NAMALWA (cell line): ENCODE measurements at places on chromosomes 5 and 9.

- DNase-seq, result no peak
Observed at GRCh38 chr5:168339109-168339771, 47.8 kb downstream of the WWC1 start.

DNA sequence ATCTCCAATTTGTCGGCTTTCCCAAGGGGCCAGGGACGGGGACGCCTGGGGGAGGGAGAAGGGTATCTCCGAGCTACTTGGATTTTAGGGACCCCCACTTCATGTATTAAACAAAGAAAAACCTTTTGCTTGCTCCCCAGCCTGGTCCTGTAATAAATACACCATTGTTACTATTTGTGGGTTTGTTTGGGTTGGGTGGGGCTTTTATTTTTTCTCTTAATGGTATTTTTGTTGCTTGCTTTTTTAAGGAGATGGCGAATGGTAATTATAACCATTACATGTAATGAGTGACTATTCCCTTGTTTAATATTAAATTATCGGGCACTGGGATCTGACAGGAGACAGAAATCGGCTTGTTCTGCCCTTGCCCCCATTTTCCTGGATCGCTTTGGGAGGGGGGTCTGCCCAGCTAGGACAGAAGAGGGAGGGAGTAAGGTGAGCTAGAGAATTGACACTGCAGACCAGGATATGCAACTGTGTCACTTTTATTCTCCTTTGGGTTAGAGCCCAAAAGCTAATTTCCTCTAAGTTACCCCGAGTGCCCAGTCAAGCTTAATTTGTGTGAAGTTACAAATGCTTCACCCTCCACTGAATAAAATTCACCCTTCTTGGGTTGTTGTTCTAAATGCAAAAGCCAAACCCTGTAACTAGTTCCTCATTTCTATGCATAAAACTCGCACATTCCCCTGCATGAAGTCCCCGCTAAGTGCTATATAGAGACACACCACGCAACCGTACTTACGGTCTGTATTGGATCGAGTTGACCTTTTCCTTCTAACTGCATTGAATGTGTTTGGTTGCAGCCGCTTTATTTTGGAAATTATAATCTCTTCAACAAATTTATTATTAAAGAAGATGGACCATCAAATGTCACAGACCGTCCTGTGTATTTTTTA is 1.6 kb upstream of the ZNF608 start:
- peak; percentile 94 for DNase-seq

DNA sequence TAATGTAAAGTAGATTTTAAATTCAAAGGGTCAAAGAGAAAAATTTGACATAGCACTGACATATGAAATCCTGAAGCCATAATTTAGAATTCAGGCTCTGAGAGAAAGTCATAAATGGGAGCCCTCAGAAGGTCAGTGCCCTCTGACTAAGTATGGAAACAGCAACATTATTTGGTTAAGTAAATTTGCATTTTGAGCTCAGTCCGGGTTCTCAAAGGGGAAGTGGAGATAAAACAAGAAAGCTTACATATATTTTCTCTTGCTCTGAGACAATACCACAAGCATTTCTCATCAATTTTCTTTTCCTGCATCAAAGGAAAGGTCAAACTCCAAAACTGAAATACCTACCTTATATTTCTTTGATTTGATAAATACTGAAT is 348.0 kb downstream of the SEMA5A start:
- peak; percentile 24 for DNase-seq

- DNase-seq, result peak; percentile 19
Observed at GRCh38 chr9:136512651-136513071, 29.8 kb upstream of the SEC16A start.

DNA sequence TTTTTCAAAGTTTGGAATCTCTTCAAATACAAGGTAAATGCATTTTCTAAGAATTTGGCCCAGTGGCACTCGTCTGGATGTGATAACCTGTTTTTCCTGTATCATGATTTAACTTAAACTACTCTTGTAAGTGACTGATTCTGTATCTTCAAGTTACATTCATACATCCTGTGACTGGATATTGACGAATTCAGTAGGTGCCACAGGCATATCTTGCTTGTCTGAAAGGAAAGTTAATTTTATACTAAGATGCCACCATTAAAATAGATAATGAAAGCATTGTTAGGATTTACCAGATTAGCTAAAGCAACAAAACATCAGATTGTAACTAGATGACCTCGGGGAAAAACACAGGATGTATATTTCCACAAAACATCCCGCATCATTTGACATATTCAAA is 175.3 kb upstream of the ZNF608 start:
- DNase-seq, result no peak

GRCh38 chr9:14978022-14979000 is 68.1 kb upstream of the FREM1 start:
- DNase-seq, result no peak

- DNase-seq, result no peak
Observed at GRCh38 chr5:81558188-81558587, 164.3 kb upstream of the ACOT12 start.

DNA sequence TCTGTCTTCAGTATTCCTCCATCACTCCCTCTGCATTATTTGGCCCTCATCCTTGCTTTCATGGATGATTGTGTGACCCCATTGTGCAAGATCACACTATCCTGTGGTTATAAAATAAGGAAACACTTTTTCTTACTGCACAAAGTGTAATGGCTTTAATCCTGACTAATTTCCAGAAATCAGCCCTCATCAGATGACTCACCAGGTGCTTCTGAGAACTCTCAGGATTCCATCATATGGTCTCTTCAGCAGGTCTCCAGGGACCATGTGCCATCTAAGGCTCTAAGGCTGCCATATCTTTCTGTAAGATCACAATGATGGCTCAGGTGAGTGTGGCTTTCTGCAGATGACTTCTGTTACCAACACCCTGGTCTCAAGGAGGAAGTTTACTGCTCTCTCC is 27.3 kb upstream of the FER start:
- DNase-seq, result no peak

DNA sequence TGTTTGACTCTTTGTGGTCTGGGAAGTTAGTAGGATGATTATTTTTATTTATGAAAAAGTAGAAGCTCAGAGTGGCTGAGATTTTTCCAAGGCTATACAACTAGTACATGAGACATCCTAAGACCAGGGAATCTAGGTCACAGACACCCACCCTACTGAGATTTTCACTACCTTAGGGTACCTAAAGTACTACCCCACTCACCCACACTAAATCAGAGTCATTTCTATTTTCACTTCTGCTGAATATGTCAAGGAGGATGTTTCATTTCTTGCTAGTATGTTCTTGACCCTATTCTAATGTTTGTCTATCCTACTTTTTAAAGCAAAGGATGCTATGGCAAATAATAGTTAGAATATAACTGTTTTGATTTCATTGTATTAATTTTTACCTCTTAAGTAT is 206.0 kb downstream of the ATP10B start:
- no peak for DNase-seq

DNA sequence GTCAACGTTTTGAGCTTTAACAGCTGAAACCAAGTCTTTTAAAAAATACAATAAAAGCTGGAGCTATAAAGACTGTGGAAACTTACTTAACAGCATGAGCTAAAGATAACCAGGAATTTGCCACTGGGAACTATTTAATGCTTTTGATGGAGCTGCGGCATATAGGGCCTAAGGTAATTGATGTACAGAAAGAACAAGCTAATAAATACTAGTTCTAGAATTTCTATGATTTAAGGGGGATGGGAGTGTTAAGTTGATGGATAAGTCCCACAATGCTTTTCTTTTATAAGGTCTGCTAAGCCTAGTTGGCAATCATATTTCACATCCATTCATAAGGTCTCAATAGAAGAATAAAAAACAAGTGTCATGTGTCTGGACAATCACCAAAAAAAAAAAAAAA is 334.0 kb upstream of the DMAC1 start:
- no peak for DNase-seq

- no peak for DNase-seq
Observed at GRCh38 chr5:144712090-144712489, 541.4 kb downstream of the KCTD16 start.

DNA sequence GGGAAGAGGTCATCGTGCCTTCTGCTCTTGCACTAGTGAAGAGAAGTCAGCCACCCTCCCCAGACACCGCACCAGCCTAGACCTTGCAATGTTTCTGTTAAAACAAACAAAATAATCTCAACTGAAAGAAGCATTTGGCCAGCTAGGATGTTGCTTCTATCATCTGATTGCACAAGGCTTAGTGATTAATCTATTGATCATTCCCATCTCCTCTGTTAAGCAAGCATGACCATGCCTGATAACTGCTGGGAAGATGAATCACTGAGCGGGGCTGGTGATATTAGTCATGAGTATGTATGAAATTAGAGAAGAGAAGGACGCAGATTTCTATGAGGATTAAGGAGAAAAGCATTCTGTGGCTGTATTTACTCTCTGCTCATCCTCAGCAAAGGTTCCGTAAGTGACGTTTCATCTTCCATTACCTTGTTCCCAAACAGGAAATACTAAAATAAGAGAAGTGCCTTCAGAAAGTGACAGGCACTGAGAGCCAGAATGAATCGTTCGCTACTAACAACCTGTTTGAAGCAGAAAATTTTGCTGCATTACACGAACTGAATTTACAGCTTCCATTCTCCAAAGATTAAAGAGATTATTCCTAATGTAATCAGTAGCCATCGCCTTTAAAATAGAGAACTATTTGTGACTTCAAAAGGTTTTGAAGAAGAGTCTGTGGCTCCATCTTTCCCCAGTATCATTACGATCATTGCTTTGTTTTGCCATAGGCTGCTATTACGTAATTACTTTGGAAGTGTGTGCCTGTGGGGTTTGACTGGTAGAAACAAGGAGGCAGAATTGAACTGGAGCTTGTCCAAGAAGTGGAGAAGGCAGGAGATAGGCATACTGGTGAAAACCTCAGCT is 219.1 kb downstream of the MED10 start:
- DNase-seq, result no peak

GRCh38 chr9:132341177-132341840 is 13.5 kb downstream of the SETX start:
- no peak for DNase-seq

GRCh38 chr5:99025298-99026045 is 96.7 kb upstream of the CHD1 start:
- no peak for DNase-seq

DNA sequence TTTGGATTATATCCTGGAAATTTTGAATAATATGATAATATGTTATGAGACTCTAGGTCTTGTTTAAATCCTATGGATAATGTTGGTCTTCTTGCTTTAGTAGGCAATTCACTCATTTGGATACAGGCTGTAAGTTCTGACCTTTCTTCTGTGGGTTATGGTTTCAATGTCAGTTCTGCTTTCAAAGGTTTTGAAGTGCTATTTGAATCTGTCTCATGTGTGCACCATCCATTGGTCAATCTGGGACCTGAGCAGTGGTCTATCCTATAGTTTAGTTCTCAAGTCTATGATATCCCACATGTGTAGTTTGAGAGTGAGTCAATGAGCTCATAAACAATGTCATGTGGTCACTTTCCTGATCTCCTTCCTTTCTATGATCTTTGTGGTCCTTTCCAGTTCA is 94.4 kb downstream of the RMI1 start:
- DNase-seq, result no peak

GRCh38 chr5:93755716-93756115 is 14.3 kb upstream of the POU5F2 start:
- DNase-seq, result no peak

DNA sequence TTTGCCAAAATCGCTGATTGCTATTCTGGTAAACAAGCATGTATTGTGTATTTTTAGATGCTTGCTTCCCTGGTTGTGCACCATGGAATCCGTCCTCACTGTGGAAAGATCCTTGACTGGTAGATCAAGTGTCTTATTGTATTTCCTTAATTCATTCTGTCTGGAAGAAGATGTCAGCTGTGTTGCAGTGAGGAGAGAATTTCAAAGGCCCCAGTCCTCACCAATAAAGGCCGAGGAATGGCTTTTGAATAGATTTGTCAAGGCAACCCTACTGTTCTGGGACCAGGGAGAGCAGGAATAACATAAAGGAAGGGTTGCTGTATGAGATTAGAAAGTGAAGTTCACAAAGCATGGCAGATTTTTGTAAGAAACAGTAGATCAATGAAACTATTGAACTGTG is 36.2 kb upstream of the POU5F2 start:
- DNase-seq, result no peak

DNA sequence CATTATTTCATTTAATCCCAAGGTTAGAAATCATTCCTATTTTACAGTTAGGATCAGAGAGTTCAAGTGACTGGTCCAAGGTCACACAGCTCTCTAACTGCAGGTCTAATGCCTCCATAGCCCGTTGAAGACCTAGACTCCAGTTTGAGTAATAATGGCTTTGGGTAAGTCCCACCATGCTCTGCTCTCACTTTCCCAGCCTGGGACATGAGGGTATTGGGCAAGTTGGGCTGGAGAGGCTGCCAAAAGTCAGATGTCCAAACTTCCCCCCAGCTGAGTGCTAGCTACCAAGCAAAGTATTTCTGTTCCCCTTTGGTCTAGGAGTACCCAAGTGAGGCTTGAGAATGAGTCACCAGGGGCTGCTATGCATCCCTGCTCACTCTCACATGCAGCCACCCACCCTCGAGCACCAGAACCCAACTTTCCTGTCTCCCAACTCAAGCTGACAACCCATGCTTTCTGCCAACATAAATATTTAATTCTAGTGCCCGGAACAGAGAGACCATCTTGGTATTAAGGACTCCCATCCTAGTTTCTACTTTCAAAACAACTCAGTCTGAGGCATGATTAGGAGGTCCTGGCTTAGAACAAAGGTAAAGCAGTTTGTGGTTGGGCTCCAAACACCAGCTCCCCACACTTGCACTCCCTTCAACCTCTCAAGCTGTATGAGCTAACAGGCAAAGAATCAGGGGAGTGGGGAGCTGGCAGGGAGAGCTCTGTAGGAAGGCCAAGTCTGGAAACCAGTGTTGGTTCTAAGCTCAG is 236.5 kb upstream of the TRIM32 start:
- no peak for DNase-seq

DNA sequence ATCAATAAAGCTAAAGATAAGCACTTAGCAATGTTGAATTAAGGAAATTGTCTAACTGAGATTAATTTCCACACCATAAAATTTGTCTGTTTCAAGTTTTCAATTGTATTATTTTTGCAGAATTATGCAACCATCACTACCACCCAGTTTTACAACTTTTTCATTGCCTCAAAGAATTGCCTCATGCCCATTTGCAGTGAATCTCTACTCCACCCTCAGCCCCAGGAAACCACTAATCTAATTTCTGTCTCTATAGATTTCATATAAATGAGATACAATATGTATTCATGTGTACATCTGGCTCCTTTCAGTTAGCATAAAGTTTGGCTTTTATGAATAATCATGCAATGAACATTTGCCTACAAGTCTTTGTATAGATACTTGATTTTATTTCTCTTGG is 72.9 kb downstream of the PTCD2 start:
- DNase-seq, result no peak

GRCh38 chr9:127067603-127068220 is 54.7 kb downstream of the ANGPTL2 start:
- DNase-seq, result no peak
